ENCODE measurements at places on chromosomes 4 and X.

- DNase-seq: no peak
These were observed 117.9 kb upstream of the TRAM1L1 start for GRCh38 chr4:117203231-117203630.

GRCh38 chr4:61773655-61774245 lies 573.6 kb downstream of the ADGRL3 start:
- no peak for DNase-seq

DNA sequence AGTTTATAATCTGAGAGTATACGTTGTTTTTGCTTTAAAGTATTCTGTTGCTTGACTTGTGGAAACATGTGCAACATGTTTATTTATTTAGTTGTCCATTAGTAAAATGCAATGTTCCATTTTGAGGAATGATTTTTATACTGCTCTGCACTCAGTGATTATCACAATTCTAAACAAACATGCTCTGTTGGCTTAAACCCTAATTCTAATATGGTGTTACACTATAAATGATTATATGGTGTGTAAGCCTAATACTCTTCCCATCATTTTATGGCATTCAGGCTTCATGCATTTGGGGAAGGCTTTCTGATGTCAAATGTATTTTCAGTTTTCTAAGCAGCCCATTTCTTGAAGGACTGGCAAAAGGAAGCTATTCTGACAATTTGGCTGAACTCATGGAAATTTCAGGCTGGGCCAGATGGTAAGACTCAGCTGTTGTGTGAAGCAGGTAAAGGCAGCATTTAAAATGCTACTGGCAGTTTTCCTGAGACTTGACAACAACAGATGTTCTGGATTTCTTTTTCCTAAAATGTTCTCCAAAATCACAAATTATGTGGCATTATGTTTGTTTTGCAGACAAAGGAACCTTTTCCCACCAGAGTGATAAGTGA lies 336.7 kb upstream of the GNPDA2 start:
- peak; percentile 16 for DNase-seq

GRCh38 chr4:71195924-71196323 lies 142.9 kb upstream of the SLC4A4 start:
- no peak for DNase-seq

GRCh38 chr4:10677796-10678497 lies 6.6 kb downstream of the CLNK start:
- DNase-seq: no peak

DNA sequence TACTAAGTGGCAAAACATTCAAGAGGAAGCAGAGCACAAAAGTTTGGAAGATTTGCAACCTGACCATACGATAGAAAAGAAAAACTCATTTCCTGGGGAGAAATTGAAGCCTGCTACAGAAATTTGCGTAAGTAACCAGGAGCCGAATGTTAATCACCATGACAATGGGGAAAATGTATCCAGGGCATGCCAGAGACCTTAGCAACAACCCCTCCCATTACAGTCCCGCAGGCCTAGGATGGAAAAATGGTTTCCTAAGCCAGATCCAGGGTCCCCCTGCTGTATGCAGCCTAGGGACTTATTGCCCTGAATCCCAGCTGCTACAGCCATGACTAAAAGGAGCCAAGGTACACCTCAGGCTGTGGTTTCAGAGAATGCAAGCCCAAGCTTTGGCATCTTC lies 472.2 kb upstream of the KLHL4 start:
- DNase-seq: no peak

- DNase-seq: peak; percentile 79
These were observed 567 bp downstream of the C4orf46 start for GRCh38 chr4:158670975-158671664.

- DNase-seq: no peak
These were observed 191.4 kb upstream of the LEF1 start for GRCh38 chr4:108359986-108360681.

DNA sequence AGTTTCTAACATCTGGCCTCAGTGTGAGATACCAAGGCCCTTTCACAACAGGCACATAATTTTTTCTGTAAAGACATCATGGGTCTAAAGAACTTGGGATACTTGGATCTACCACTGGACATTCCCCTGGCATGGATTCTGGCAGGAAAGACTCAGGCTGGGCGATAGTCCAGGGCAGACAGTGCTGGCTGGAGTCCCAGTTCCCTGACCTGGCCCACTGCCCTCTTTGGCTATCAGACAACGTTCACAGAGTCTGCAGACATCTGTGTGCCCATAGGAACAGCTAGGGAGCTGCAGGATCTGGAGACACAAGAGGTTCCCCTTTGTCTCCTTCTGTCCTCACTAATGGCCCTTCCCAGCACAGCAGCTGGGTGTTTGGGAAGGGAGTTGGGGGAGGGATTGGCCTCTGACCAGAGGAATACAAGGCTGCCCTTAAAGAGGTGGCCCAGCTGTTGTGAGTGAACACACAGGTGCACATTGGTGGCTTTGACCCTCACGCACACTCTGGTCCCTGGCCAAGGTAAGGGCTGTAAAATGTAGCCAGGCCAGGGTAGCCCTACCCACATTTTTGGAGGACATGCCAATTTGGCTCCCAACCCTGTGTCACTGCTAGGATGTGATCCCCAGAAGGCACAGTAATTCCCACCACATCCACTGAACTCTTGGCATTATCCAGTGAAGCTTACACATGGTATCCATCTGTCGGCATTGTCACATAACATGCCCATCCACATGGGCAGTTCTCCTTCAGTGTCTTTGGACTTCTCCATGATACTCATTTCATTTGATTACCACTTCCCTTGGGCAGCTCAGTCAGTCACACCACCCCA lies 72.3 kb downstream of the SOX3 start:
- DNase-seq: peak; percentile 35

GRCh38 chrX:133042260-133042659 lies 54.6 kb downstream of the USP26 start:
- no peak for DNase-seq

All from Ammon's horn (tissue), 1 donor.